ENCODE measurements at places on chromosomes 4 and X.

DNA sequence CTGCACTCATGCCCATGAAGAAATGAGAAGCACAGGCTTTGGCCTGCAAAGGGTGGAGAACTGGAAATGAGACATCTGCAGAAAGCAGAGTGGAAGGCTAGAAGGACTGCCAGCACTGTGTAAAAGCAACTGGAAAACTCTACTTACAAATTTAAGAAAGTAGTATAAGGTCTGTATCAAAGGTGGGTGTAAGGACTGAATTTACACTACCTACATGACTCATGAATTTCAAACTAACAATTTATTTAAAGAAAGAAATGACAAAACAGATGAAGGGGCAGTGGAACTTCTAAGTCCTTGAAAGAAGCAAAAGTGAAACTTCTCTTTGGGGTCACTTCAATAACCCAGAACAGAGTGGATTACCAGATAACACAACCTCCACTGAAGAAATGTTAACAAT is 71.2 kb downstream of the SLC10A7 start:
- DNase-seq: peak; percentile 29

DNA sequence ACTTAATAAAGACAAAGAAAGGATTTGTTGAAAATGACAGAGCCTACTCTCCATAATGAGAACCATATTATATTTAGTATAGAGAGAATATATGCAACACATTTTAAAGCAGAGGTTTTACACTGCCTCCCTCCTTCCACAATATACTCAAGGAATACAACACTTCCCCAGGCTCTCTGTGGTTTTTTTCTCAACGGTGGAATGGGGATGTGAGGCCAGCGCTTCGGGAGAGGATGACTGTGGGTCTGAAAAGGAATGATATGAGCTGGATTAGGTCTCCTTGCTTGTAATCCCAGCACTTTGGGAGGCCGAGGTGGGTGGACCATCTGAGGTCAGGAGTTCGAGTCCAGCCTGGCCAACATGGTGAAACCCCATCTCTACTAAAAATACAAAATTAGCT is 348.7 kb upstream of the KLF3 start:
- no peak for DNase-seq

DNA sequence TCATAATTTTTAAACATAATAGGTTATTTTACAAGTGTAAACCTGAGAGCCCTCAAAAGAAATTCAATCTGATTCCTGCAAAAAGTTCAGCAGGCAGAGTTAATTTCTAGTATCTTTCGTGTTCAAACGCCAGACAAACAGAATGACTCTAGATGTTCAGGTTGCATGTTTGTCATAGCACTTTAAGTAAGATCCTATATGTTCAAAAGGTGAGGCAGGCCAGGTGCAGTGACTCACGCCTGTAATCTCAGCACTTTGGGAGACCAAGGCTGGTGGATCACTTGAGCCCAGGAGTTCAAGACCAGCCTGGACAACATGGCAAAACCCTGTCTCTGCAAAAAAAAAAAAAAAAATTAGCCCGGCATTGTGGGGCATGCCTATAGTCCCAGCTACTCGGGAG is 1.1 kb upstream of the RASSF6 start:
- no peak for DNase-seq

DNA sequence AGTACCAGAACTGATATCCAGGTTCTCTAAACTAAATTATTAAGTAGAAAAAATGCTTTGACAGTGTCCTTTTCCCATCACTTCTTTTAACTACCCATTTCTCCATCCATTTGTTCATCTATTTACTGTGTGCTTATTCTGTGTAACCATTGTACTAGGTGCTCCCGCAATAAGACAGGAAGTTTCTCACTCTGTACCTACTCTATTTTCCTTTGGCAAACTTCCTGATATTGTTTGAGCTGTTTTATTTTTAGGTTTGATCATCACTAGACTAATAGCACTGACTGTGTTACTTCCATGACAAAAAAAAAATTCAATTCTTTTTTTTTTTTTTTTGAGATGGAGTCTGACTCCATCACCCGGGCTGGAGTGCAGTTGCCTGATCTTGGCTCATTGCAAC is 102.5 kb upstream of the CASK start:
- DNase-seq: no peak

DNA sequence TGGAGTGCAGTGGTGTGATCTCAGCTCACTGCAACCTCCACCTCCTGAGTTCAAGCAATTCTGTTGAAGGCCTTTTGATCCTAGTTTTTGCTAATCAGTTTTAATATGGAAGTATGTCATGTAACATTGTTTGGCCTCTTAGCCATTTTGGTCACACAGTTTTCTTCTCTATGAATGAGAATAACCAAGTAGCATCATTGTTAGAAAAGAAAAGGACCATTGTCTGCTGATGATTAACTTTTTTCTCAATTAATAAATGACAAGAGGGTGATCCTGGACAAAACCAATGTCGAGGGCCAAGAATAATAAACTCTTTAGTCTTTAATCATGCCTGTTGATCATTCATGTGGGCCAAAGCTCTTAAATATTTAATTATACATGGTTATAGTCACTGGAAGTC is 289.3 kb upstream of the MAGEB2 start:
- no peak for DNase-seq

- DNase-seq: no peak
These were observed 17.6 kb upstream of the BOD1L1 start for GRCh38 chr4:13645075-13645474.

DNA sequence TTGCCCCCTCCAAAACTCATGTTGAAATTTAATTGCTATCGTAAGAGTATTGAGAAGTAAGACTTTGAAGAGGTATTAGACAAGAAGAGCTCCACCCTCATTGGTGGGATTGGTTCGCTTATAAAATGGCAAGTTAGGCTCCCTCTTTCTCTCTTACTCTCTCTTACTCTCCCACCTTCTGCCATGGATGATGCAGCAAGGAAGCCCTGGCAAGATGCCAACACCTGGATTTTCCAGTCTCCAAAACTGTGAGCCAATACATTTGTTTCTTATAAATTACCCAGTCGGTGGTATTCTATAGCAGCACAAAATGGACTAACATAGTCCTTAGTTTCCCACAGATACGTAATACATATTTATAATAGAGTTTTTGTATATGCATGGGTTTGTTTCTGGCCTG is 119.4 kb downstream of the DDIT4L start:
- no peak for DNase-seq

GRCh38 chrX:1851527-1851926 is 236.7 kb downstream of the ASMT start:
- no peak for DNase-seq

- DNase-seq: no peak
These were observed 164.4 kb upstream of the CPEB2 start for GRCh38 chr4:14837860-14838259.

DNA sequence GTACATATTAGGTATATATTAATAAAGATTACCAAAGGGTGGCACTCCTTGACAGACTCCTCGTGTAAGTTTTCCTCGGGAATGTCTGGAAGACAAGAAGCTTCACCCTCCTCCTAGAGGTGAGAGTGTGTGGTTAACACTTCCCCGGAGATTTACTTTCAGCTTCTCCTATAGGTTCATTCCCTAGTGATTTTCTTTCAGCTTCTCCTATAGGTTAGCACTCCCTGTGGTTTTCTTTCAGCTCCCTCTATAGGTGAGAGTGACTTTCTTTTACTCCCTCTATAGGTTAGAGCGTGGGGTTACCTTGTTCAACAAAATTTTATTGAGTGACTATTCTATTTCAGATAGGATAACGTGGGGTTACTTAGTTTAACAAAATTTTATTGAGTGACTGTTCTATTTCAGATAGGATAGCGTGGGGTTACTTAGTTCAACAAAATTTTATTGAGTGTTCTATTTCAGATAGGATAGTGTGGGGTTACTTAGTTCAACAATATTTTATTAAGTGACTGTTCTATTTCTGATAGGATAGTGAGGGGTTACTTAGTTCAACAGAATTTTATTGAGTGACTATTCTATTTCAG is 106.0 kb upstream of the PLAC1 start:
- DNase-seq: peak; percentile 31

- DNase-seq: no peak
These were observed 109.6 kb upstream of the DIAPH2 start for GRCh38 chrX:96575011-96575410.

GRCh38 chrX:118271775-118272174 is 74.1 kb upstream of the WDR44 start:
- no peak for DNase-seq

- no peak for DNase-seq
These were observed 85.0 kb downstream of the RCHY1 start for GRCh38 chr4:75429208-75429607.

GRCh38 chr4:25813448-25814106 is 49.2 kb downstream of the SEL1L3 start:
- no peak for DNase-seq

DNA sequence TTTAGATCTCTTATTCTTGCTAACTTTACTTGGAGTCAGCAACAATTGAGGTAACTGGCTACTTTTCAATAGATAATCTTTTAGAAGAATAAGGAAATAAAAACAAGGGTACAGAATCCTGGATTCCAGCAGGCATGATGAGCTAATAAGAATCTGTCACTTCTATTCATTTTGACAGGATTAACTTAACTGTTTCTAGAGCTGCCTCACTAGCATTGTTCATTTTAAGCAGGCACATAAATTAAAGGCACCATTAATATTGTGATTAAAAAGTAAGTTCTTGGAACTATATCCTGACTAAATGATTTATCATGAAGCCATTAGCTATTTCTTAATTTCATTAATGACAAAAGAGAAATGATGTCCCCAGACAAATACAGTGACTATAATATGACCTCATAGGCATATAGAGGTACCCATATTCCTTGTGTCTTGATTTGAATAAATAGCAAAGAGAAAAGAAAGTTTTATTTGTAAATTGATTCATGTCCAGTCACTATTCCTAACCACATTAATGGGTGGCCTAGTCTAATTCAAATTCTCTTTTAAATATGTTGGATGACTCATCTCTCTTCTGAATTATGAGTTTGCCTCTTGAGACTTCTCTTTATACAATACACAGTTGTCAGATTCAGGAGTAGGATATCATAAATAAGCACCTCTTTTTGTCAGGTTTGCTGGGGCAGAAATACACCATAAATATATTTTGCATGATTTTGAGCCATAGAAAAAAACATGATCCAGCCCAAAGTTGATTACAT is 343.0 kb downstream of the SLITRK2 start:
- DNase-seq: no peak

DNA sequence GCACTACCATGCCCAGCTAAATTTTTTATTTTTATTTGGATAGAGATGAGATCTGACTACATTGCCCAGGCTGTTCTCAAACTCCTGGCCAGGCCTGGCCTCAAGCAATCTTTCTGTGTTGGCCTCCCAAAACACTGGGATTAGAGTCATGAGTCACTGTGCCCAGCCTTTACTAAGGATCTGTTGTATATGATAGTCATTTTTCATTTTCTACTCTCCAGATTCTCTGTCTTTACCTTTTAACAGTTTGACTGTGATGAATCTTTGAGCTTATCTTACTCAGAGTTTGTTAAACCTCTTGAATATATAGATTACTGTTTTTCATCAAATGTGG is 161.8 kb downstream of the FNIP2 start:
- no peak for DNase-seq

- peak; percentile 35 for DNase-seq
These were observed 18.6 kb downstream of the ZCCHC4 start for GRCh38 chr4:25330905-25331808.

GRCh38 chr4:186958726-186959350 is 235.2 kb upstream of the FAT1 start:
- no peak for DNase-seq

DNA sequence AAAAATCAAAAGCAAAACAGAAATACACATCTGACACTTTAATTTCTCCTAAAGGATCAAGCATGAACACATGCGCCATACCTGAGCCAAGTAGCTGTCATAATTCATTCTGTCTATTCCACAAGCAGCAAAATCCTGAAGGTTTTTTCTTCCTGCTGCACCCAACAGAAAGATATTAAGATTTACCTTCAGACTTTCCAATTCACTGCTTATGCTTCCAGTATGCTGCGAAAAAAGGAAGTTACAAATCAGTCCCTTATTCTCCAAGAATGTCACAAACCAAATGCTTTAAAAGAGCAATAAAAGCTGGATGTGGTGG is 29.2 kb upstream of the FGFBP2 start:
- no peak for DNase-seq

DNA sequence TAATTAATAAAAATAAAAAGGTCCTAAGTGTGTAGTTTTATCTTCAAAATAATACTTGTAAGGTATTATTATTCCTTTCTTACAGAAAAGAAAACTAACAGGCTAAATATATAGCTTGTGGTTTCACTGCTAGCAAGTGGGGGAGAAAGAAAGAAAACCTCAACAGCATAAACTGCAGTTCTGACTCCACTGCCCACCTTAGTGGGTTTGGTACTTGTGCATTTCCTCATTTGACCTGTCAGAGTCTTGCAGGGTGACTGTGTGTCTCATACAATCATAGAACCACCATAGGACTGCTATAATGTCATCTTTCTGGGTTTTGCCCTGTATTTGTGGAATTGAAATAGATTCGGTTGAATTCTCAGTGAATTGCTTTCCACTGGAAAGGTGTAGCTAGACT is 94.7 kb upstream of the PUDP start:
- peak; percentile 61 for DNase-seq

DNA sequence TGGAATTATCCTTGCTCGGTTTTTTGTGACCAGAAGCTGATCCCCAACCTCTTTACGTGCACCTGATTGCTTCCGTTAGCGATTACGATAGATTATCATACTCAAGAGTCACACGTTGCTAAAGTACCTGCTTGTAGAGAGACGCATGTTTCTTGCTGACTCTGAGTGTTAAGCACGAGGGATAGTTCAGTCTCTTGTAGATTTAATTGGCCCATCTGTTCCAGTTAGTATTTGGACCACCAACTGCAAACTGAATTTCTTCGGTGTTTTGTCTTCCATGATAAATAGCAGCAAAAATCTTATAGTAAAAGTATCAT is 516 bp upstream of the COX18 start:
- DNase-seq: no peak

- DNase-seq: no peak
These were observed 134.1 kb downstream of the CEP135 start for GRCh38 chr4:56082829-56083228.

- no peak for DNase-seq
These were observed 94.1 kb upstream of the GALNT7 start for GRCh38 chr4:173074501-173074946.

DNA sequence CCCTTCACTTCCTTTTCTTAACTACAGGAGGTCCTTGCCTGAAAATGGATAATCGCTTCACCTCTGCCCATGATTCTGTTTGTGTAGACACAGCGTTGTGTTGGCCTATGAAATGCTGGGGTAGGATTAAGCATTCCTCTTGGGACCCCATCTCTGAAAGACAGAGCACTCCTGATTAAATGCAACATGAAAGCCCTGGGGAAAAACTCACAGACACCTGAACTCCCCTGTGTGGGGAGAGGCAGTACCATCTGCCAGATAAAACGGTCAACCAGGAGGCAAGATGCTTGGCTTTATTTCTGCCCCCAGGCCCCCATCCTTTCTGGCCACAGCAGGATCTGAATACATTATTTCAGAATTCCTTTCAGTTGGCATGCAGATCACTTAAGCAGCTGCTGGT is 1.9 kb downstream of the LGI2 start:
- no peak for DNase-seq

DNA sequence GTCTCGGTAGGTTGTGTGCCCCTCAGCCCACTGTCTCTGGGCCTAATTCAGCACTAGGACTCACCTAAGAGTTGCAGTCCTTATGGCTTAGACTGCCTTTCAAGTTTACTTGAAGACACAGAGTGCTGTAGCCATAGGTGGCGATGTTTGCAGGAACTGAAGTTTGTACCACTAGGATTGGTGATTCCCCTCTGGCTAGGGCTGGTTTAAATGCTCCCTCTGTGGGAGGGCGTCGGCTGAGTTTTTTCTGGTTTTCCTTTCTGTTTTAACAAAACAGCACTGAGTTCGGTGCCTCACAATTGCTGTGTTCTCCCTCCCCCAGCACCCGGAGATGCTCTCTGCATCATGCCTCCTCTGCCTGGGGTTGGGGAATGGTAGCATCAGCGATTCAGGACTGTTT is 480.9 kb downstream of the PCDH11X start:
- no peak for DNase-seq

All from GM10248 (cell line).